ENCODE measurements at places on chromosomes 1 and 21.

DNA sequence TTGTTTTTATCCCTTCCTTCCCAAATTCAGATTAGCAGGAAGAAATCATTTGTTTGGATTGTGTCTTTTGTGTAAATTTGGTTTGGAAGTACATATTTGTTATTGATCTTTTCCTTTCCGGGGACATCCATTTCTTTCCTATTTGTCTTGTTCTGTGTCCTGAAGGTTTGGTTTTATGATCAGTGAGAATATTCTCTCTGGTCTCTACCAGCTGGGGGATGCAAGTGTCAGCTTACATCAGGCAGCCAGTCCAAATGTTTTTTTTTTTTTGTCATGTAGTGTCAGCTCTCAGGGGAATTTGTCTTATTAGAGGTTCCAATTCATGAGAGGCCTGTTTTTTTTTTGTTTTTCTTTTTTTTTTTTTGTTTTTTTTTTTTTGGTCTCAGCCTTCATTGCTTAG, 479.2 kb upstream of the LRRC7 start:
- no peaks in the 10 kb centered on the region for H3K36me3 ChIP-seq
- no peaks in the 10 kb centered on the region for H3K4me1 ChIP-seq
- no peaks in the 10 kb centered on the region for H3K27me3 ChIP-seq
- no peak overlapping the region for H3K4me3 ChIP-seq
- DNase-seq, result no peak

- no peak overlapping the region for H3K27ac ChIP-seq
- H3K4me1 ChIP-seq, result peaks cover 10% of the 10 kb centered on the region
- H3K4me3 ChIP-seq, result no peak overlapping the region
- H3K27me3 ChIP-seq, result peaks cover 7% of the 10 kb centered on the region
- DNase-seq, result no peak
These were observed 6.8 kb upstream of the KIAA1614 start for GRCh38 chr1:180905927-180906326.

DNA sequence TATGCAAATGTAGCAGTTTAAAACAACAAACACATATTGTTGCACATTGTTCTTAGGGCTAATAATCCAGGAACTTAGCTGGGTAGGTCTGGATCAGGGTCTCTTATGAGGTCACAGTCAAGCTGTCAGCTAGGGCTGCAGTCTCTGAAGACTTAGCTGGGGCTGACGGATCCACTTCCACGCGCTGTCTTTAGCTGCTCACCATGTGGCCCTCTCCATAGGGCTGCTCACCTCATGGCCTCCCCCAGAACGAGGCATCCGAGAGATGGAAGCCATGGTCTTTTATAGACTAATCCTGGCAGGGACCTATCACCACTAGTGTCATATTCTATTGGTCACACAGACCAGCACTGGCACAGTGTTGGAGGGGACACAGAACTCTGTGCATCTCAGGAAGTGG, 8.7 kb upstream of the OXCT2 start:
- H3K27me3 ChIP-seq, result peaks cover 5% of the 10 kb centered on the region
- no peak overlapping the region for H3K4me3 ChIP-seq
- H3K36me3 ChIP-seq, result no peaks in the 10 kb centered on the region
- H3K27ac ChIP-seq, result no peak overlapping the region
- no peak for DNase-seq

GRCh38 chr1:207876131-207876530, 34.8 kb downstream of the CD34 start:
- H3K27me3 ChIP-seq, result no peaks in the 10 kb centered on the region
- H3K36me3 ChIP-seq, result no peaks in the 10 kb centered on the region
- no peak for DNase-seq
- H3K27ac ChIP-seq, result no peak overlapping the region
- peaks cover 48% of the 10 kb centered on the region for H3K4me1 ChIP-seq

DNA sequence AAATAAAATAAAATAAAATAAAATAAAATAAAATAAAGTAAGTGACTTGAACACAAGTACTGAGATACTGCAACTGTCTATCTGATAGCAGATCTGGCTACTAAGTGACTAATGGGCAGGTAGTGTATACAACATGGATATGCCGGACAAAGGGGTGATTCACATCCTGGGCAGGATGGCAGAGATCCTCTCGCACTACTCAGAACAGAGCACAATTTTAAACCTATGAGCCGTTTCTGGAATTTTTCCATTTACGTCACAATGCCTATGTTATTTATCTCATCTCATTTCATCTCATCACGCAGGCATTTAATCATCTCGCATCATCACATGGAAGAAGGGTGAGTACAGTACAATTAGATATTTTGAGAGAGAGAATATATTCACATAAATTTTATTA, 233.3 kb upstream of the COA6 start:
- DNase-seq, result no peak
- peaks cover 28% of the 10 kb centered on the region for H3K27me3 ChIP-seq
- H3K4me1 ChIP-seq, result no peaks in the 10 kb centered on the region
- no peak overlapping the region for H3K4me3 ChIP-seq

DNA sequence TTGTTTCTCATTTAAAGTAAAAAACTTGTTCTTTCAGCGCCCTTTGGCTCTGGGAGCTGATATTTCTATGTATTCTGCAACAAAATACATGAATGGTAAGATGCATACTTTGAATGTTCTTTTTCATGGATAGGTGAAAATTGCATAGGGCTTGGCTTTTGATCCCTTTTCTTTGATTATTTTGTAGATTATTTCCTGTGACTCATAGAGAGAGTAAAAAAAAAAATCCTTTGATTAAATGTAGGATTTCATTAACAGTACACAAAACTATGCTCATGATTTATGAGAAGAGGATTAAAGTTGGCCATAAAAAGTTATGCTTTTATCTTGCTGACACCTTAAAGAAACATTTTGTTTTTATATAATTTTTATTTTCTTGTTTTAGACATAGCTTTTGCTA, 18.7 kb downstream of the CTH start:
- H3K27ac ChIP-seq, result no peak overlapping the region
- peaks cover 11% of the 10 kb centered on the region for H3K4me1 ChIP-seq
- H3K36me3 ChIP-seq, result peaks cover 22% of the 10 kb centered on the region
- no peak overlapping the region for H3K4me3 ChIP-seq
- no peaks in the 10 kb centered on the region for H3K27me3 ChIP-seq

GRCh38 chr1:37479255-37480124, 5.1 kb downstream of the ZC3H12A start:
- H3K27ac ChIP-seq, result peak overlapping the region; percentile 98
- peak overlapping the region; percentile 97 for H3K4me3 ChIP-seq
- DNase-seq, result peak; percentile 94
- peaks cover 32% of the 10 kb centered on the region for H3K4me1 ChIP-seq

GRCh38 chr1:192702212-192702902, 66.4 kb downstream of the RGS13 start:
- H3K36me3 ChIP-seq, result no peaks in the 10 kb centered on the region
- no peak overlapping the region for H3K4me3 ChIP-seq
- no peaks in the 10 kb centered on the region for H3K4me1 ChIP-seq
- no peaks in the 10 kb centered on the region for H3K27me3 ChIP-seq
- H3K27ac ChIP-seq, result no peak overlapping the region
- DNase-seq, result no peak

GRCh38 chr1:214990619-214991018, 91.9 kb upstream of the KCNK2 start:
- no peak overlapping the region for H3K27ac ChIP-seq
- DNase-seq, result no peak
- no peaks in the 10 kb centered on the region for H3K4me1 ChIP-seq
- H3K4me3 ChIP-seq, result no peak overlapping the region
- no peaks in the 10 kb centered on the region for H3K36me3 ChIP-seq

DNA sequence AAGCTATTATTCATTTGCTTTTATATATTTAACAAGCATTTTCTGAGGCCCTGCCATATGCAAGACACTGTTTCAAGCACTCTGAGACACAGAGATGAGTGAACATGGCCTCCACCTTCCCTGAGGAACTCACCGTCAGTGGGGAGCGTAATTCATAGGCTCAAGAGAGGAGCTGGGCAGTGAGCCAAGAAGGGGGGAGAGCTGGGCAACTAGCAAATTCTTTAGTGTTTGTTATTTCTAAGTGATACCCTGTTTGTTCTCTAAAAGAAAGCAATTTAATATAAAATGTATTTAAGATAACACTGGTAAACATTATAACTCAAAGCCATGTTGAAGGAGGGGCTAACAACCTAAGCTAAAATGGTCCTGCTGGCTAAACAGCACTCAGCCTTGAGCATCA, 119.2 kb upstream of the NGF start:
- DNase-seq, result no peak
- H3K36me3 ChIP-seq, result no peaks in the 10 kb centered on the region
- no peak overlapping the region for H3K27ac ChIP-seq

GRCh38 chr1:241499910-241500309, 19.6 kb downstream of the FH start:
- no peak for DNase-seq
- peaks cover 12% of the 10 kb centered on the region for H3K4me1 ChIP-seq
- no peak overlapping the region for H3K4me3 ChIP-seq
- H3K36me3 ChIP-seq, result peaks cover 54% of the 10 kb centered on the region
- no peak overlapping the region for H3K27ac ChIP-seq

DNA sequence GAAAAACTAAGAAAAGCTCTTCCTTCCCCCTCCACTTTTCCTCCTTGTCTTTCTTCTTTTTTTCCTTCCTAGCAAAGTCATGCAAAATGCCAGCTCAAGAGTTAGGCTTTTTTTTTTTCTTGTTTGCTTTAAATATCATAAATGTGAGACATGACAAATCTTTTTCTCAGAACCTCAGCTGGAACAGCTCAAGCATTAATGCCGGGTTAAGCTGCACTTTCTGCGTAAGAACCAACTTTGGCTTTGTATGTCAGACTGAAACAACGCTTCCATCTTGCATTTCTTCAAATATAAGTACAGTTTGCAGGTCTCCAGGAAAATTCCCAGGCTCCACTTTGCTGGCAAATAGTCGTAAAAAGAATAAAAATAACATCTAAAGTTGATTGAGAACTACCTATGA, 20.7 kb upstream of the LMO4 start:
- no peaks in the 10 kb centered on the region for H3K36me3 ChIP-seq
- no peak overlapping the region for H3K27ac ChIP-seq
- no peak overlapping the region for H3K4me3 ChIP-seq
- H3K27me3 ChIP-seq, result peaks cover 17% of the 10 kb centered on the region

DNA sequence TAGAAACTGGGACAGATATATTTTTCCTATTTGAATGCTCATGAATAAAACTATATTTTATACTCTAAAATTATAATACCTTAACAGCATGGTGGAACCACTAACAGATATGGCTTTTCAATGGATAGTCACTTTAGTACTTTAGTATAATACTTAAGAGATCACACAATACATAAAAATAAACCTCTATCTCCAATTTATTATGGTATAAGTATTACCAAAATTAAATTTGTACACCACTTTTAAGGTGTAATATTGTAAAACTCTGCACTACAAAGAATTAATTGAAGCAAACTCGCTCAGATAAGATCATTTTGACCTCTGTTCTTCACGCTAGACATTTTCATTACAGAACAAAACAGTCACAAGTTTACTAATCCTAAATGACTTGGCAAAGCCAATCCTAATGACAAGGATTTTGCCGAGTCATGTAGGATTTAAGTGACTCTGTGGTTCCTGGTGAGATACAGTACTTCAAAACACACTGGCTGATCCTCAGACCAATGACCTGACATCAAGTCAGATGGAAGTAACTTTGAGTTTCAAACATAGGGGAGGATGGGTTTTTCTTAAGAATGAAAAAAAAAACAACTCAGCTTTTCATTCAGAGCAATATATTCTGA, 200.6 kb downstream of the SMYD3 start:
- no peak for DNase-seq
- H3K4me1 ChIP-seq, result no peaks in the 10 kb centered on the region
- no peaks in the 10 kb centered on the region for H3K36me3 ChIP-seq
- no peak overlapping the region for H3K4me3 ChIP-seq
- no peaks in the 10 kb centered on the region for H3K27me3 ChIP-seq

DNA sequence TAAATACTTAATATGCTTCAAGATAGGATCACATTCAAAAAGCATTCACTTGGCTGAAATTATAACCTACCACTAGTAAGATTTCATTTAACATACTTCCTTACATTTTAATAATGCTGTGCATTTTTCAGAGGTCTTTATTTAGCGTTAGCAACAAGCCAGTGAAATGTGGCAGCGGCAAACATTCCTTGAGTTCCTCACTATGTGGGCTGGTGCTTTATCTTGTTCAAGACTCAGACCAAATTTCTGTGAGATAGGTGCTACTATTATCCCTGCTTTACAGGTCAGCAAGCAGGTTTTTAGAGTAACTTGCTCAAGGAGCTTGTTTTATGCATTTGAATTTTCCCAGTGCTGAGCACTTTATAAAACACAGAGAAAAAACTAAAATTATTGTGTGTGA, 132.7 kb downstream of the PLPPR4 start:
- H3K27me3 ChIP-seq, result no peaks in the 10 kb centered on the region
- H3K36me3 ChIP-seq, result no peaks in the 10 kb centered on the region
- no peak overlapping the region for H3K27ac ChIP-seq
- H3K4me1 ChIP-seq, result no peaks in the 10 kb centered on the region
- DNase-seq, result no peak

DNA sequence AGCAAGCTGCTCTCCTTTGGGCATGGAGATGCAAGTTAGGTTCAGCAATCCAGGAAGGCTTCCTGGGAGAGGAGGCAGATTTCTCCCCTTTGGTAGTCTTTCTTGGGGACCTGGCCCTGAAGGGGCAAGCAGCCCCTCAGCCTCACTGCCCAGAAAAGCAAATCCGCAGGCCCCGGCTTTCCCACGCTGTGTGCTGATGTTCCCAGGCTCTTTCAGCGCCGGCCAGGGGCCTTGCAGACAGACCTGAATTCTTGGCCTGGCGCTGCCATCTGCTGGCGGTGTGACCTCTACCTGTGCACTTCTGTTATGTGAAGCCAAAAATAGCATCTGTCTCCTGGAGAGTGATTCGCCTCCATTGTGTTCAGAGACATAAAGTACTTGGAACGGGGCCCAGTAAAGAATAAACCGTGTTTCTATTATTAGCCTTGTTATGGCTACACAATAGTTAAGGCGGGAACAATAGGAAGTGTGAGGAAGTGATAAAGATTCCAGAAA, 64.8 kb downstream of the ALPL start:
- no peaks in the 10 kb centered on the region for H3K4me1 ChIP-seq
- no peaks in the 10 kb centered on the region for H3K36me3 ChIP-seq
- no peak overlapping the region for H3K27ac ChIP-seq
- H3K4me3 ChIP-seq, result no peak overlapping the region
- peak; percentile 69 for DNase-seq

DNA sequence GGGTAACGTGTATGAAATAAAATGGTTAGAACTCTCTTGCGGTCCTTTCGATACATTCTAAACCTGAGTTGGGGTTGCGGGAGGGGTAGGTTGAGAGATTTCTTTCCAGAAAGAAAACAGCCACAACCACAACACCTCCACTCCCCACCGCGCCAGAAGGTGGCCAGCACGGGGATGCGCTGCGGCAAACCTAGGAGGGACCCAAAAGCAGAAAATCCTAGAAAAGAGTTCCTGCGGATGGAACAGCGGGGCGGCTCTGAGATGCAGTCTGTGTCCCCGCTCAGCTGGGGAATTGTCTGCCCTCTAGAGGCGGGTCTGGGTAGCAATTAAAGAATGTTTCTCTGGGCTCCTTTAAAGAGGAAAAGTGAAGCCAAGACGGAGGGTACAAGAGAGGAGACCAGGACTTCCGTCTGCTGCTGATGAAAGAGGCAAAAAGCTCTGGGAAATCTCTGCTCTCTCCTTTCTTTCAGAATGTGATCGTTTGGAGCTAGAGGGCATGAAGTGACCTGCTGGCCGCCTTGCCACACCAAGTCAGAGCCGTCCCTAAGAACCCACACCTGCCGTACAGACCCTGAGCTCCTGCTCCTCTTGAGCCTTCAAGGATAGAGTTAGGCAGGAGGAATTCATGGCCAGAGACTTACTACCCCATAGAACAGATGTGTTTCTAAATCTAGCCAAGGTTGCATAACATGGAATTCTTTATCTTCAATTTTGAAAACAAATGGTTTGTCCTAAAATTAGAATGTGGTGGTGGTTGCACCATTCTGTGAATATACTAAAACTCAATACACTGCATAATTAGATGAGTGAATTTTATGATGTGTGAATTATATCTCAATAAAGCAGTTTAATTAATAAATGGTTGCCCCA, 46.5 kb upstream of the COA6 start:
- peak; percentile 91 for DNase-seq
- H3K36me3 ChIP-seq, result peaks cover 2% of the 10 kb centered on the region
- H3K27me3 ChIP-seq, result peaks cover 22% of the 10 kb centered on the region
- H3K4me1 ChIP-seq, result peaks cover 22% of the 10 kb centered on the region
